ENCODE measurements at places on chromosomes 4 and X.
A peak's percentile ranks its signal among the peaks of the same experiment; 100 is the strongest.

DNA sequence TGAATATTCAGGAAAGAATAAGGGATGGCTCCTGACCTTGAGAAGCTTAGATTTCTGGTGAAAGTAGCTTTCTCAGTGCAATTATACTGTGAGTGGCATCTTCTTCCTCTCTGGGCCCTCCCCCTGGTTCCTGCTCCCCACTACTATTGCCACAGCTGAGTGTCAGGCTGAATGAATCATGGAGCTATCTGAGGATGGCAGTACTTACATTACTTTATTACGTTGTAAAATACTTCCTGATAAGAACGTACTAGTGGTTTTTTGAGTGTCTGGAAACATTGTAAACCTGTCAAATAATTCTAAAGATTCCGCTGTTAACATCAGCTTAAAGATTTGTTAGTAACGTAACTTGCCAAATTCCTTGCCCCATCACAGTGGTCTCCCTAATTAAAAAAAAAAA, 36.2 kb downstream of the ARHGAP10 start:
- DNase-seq: no peak
- H3K27me3 ChIP-seq: no peaks in the 10 kb centered on the region
- no peaks in the 10 kb centered on the region for H3K4me1 ChIP-seq
- H3K27ac ChIP-seq: no peak overlapping the region
- no peaks in the 10 kb centered on the region for H3K36me3 ChIP-seq
- no peak overlapping the region for H3K4me3 ChIP-seq

- no peaks in the 10 kb centered on the region for H3K27me3 ChIP-seq
- no peaks in the 10 kb centered on the region for H3K4me1 ChIP-seq
- H3K27ac ChIP-seq: no peak overlapping the region
- no peak for DNase-seq
These were observed 231.1 kb downstream of the SLC39A8 start for GRCh38 chr4:102114118-102114630.

DNA sequence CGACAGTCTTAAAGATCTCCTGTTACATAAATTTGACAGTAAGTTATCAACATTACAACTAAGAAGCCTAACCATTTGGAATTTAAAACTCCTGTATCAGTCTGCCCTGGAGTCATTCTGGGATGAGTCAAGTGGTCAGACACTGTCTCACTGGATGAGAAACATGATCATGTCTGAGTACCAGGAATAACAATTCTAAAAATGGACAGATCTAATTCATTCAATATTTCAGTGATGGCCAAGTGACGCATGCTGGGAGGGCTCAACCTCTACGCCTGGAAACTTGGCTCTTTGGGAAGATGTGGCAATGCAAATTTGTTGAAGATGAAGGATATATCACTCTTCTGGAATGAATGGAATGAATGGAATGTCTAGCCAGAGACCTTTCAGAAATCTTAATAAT, 1427.2 kb downstream of the STIM2 start:
- no peak overlapping the region for H3K27ac ChIP-seq
- no peaks in the 10 kb centered on the region for H3K4me1 ChIP-seq
- H3K36me3 ChIP-seq: no peaks in the 10 kb centered on the region
- no peaks in the 10 kb centered on the region for H3K27me3 ChIP-seq
- H3K4me3 ChIP-seq: no peak overlapping the region
- DNase-seq: no peak

GRCh38 chr4:24181005-24181404, 291.2 kb upstream of the PPARGC1A start:
- no peak overlapping the region for H3K4me3 ChIP-seq
- no peak overlapping the region for H3K27ac ChIP-seq
- no peak for DNase-seq
- no peaks in the 10 kb centered on the region for H3K4me1 ChIP-seq

DNA sequence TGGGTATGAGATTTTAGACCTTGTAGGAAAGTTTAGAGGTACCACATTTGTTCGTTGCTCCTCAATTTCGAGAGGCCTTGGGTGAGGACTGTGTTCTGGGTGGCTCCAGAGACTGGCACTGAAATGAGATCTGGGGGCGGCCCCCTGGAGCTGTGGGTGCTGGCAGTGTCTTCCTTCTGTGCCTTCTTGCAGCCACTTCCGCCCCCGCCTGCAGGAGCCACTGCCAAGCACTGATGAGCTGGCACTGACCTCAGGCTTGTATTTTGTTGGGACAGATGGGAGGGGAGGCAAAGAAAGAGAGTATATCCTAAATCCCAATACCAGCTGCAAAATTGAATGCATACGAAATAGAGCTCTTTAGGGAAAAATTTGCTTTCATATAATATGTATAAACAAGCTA, 64.5 kb upstream of the CLDN34 start:
- H3K4me3 ChIP-seq: no peak overlapping the region
- no peaks in the 10 kb centered on the region for H3K27me3 ChIP-seq
- H3K4me1 ChIP-seq: no peaks in the 10 kb centered on the region
- DNase-seq: no peak
- no peak overlapping the region for H3K27ac ChIP-seq
- no peaks in the 10 kb centered on the region for H3K36me3 ChIP-seq

DNA sequence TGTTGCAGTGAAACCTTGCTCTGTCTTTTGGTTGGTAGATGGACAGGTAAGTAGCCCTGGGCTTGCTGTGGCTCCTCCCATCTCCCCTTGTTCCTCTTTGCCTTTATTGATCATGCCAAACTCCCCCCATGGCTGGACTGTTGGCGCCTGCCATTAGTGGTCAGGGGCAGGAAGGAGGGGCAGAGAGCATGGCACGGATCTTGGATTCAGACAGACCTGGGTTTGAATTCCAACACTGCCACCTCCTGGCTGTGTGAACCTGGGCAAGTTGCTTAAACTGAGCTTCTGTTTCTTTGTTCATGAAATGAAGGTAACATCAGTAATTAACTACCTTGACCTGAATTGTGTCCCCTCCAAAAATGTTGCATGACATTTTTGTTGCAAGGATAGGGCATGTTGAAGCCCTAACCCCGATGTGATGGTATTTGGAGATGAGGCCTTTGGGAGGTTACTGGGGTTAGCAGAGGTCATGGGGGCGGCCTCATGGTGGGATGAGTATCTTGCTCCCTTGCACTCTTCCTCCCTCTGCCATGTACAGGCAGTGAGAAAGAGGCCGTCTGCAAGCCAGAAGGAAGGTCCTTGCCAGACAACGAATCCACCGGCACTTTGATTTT, 6.0 kb downstream of the SLC2A9 start:
- no peaks in the 10 kb centered on the region for H3K27me3 ChIP-seq
- no peak overlapping the region for H3K27ac ChIP-seq
- H3K4me3 ChIP-seq: no peak overlapping the region
- DNase-seq: no peak

GRCh38 chr4:75696071-75696470, 22.9 kb upstream of the G3BP2 start:
- H3K27me3 ChIP-seq: no peaks in the 10 kb centered on the region
- no peaks in the 10 kb centered on the region for H3K36me3 ChIP-seq
- no peak overlapping the region for H3K4me3 ChIP-seq
- DNase-seq: peak; percentile 83
- peaks cover 20% of the 10 kb centered on the region for H3K4me1 ChIP-seq

DNA sequence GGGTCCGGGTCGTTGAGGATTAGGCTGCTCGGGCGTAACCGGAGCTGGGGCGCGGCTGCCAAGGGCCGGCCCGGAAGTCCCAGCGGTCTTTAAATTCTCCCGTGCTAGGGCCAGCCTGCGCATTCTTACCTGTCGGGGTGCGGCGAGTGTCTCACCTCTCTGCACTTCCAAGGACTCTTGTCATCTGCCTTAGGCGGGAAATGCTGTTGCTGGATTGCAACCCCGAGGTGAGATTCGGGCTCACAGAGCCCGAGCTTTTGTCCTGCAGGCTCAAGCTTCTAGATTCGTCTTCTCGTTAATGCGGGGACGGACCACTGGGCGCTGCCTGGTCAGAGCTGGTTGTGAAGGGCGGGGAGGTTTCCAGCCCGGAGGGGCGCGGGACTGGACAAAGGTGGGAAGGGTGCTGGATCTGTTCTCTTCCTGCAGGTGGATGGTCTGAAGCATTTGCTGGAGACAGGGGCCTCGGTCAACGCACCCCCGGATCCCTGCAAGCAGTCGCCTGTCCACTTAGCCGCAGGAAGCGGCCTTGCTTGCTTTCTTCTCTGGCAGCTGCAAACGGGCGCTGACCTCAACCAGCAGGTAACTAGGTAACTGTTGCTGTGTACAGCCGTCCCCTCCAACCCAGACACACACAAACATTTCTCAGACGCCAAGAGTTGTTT, at the start of gene ANKRD37:
TSS of gene ANKRD37 (plus strand) at position 118 of the 662 bp plus-strand sequence. CDS start at position 201, 83 bp downstream.
- no peak for DNase-seq
- H3K27ac ChIP-seq: peak within 1 kb of the TSS; percentile 97
- H3K4me1 ChIP-seq: peaks cover 12% of the 10 kb centered on the region
- peak within 1 kb of the TSS; percentile 69 for H3K4me3 ChIP-seq

DNA sequence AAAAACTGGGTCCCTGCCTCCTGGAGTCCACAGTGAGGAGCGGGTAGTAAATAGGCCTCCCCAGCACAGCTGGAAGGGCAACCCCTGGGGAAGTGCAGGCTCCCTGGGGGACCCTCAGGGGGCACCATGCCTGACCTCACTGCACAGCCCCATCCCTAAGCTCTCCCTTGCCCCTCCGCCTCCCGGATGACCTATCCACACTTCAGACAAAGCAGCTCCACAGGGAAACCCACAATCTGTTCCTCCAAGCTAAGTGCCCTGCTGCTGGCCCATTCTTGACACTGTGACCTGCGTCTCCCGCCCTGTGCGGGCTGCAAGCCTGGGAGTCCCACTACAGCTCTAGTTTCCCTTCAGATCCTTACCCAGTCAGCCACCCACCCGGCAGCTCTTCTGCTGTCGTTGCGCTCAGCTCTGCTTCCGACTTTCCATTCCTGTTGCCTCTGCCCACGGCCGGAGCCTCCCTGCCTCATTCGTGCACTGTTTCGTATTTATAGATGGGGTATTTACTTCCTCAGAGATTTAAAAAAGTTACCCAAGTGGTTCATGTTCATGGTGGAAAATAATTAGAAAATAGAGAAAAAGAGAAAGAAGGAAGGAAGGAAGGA, 47.0 kb upstream of the STOX2 start:
- no peaks in the 10 kb centered on the region for H3K4me1 ChIP-seq
- no peak overlapping the region for H3K4me3 ChIP-seq
- H3K36me3 ChIP-seq: no peaks in the 10 kb centered on the region
- no peak for DNase-seq

GRCh38 chr4:168685136-168685809, 188.4 kb downstream of the PALLD start:
- no peak overlapping the region for H3K4me3 ChIP-seq
- no peaks in the 10 kb centered on the region for H3K36me3 ChIP-seq
- H3K27me3 ChIP-seq: no peaks in the 10 kb centered on the region
- no peaks in the 10 kb centered on the region for H3K4me1 ChIP-seq
- DNase-seq: no peak

- H3K27me3 ChIP-seq: no peaks in the 10 kb centered on the region
- no peaks in the 10 kb centered on the region for H3K4me1 ChIP-seq
- no peak overlapping the region for H3K4me3 ChIP-seq
- H3K27ac ChIP-seq: no peak overlapping the region
These were observed 203.9 kb upstream of the VCX3A start for GRCh38 chrX:6738518-6739470.

DNA sequence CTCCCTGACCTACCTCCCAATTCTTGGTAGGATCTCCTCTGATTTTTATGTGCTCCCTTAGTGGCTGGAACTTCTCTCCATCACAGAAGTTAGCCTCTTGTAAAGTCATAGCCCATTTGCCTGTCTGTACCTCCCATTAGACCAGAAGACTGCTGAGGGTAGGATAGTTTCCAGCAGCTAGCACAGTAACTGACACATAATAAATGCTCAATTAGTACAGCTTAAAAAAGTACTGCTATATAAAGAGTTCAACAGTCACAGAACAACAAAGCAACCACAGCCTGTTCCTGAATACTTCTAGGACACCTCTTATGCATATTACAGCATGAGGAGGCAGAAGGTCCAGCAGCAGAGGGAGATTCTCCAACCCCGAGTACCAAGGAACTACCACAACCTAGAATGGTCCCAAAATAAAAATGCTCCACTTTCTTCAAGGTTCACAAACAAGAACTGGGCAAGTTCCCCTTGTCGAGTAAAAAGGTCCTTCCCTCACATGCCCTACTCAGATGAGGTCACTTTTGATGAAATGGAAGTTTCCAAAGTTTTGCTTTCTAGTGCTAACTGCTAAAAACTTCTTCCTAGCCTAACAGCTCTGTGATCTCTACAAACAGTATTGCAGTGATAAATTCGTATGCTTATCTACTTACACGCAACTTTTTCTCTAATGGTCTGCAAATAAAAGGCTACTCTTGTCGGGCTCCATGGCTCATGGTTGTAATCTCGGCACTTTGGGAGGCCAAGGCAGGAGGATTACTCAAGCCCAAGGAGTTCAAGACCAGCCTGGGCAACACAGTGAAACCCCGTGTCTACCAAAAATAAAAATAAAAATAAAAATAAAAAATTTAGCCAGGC, 12.8 kb downstream of the MECP2 start:
- no peak overlapping the region for H3K4me3 ChIP-seq
- H3K27ac ChIP-seq: no peak overlapping the region
- peaks cover 24% of the 10 kb centered on the region for H3K4me1 ChIP-seq
- no peaks in the 10 kb centered on the region for H3K36me3 ChIP-seq
- DNase-seq: no peak

DNA sequence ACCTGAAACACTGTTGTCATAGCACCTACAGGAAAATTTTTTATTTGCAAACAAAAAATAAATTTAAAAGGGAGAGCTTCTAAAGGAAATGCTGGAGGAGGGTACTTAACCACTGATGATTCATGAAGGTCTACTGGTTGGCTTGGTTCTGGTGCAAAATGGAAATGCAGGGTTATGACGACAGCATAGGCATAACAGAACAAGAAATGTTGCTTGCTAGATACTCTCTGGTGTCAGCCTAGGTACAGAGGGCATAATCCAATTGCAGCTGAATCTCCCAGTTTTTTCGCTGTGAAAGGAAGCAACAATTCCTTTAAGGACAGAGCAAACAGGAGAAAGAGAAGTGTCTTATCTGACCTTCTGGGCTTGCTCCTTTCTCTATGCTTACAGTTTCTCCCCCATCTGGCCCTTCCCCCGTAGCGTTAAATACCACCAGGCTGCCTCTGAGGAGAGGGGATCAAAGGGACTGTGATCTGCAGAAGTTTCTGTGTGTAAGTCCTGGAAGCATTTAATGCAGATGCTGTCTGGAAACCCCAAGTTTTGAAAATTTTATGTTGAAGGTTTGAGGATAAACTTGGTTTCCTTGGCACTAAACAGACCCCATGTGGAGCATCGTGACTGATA, 23.7 kb upstream of the CASK start:
- no peaks in the 10 kb centered on the region for H3K27me3 ChIP-seq
- H3K36me3 ChIP-seq: no peaks in the 10 kb centered on the region
- no peaks in the 10 kb centered on the region for H3K4me1 ChIP-seq
- no peak overlapping the region for H3K27ac ChIP-seq
- no peak overlapping the region for H3K4me3 ChIP-seq

DNA sequence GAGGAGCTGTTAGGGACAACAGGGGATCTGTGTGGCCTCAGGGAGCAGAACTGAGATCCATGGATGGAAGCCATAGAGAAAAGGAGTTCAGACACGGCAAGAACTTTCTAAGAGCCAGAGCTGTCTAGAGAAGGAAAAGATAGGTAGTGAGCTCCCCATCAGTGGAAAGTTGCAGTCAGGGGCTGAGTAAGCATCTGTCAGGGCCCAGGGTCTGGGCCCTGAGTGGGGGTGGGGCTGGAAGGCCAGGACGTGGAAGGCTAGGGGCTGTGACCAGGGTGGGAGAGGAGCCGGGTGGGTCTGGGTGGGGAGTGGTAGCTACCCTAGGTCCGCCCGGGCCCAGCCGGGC, 324 bp upstream of the MSN start:
- no peak overlapping the region for H3K27ac ChIP-seq
- peaks cover 6% of the 10 kb centered on the region for H3K4me1 ChIP-seq
- no peak overlapping the region for H3K4me3 ChIP-seq
- H3K36me3 ChIP-seq: no peaks in the 10 kb centered on the region
- no peak for DNase-seq

Measured in naive thymus-derived CD4-positive, alpha-beta T cell (primary cell).